Stimulated activated CD4-positive, alpha-beta T cell treated with anti-CD3 and anti-CD28 coated beads, Interleukin-1b, Interleukin-23, amount 100 ng/mL, for 48 hours (primary cell): ENCODE measurements at places on chromosomes 11 and 22.
A peak's percentile ranks its signal among the peaks of the same experiment; 100 is the strongest.

- DNase-seq: no peak
Observed at GRCh38 chr11:103714246-103714645, 322.2 kb upstream of the DDI1 start.

DNA sequence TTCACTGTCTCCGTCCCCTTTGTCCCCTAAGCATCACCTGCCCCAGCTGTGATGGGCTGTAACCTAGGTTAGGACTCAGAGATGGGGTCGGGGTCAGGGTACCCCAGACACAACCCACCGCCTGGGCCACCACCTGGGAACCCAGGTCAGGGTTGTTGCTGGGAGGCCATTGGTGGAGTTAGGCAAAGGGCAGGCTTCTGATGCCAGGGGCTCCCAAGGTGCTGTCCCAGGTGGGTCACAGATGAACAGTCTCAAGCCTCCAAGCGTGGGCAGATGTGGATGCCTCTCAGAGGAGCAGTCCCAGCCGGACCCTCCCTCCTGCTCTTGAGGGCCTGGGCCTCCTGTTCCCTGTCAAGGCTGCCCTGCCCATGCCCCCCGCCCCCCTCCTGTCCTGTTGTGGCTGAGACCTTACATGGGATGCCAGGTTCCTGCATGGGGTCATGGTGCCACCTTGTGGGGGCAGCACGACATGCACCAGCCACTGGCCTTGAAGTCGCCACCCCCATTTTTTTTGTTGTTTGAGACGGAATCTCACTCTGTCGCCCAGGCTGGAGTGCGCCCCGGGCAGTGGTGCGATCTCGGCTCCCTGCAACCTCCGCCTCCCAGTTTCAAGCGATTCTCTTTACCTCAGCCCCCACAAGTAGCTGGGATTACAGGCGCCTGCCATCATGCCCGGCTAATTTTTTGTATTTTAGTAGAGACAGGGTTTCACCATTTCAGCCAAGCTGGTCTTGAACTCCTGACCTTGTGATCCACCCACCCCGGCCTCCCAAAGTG is 12.1 kb downstream of the GATD1 start:
- peak; percentile 59 for DNase-seq

DNA sequence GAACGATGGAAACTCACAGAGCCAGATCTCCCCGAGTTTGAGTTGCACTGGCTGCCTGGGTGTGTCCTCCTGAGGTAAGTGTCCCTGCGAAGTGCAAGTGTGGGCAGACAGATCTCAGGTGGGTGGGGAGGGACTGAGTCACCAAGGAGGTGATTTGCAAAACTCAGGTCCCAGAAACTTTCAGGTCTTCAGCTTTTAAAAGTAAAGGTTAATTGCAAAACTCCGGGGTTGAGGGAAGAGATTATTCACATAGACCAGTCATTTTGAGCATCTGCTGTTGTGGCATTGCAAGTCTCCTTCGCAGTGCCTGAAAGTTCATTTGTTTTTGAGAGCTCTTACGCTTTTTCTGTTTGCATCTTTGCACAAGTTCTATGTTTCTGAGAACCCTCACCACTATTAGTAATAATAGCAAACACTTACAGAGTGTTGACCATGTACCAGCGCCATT is 7.1 kb downstream of the CD44 start:
- peak; percentile 89 for DNase-seq

GRCh38 chr11:59953463-59954218 is 10.2 kb upstream of the OOSP4A start:
- DNase-seq: no peak

GRCh38 chr22:39244496-39245129 is at the start of gene PDGFB:
PDGFB (minus strand) TSS chr22:39244982; CDS start chr22:39243963, 1,019 bp downstream.
- no peak for DNase-seq

DNA sequence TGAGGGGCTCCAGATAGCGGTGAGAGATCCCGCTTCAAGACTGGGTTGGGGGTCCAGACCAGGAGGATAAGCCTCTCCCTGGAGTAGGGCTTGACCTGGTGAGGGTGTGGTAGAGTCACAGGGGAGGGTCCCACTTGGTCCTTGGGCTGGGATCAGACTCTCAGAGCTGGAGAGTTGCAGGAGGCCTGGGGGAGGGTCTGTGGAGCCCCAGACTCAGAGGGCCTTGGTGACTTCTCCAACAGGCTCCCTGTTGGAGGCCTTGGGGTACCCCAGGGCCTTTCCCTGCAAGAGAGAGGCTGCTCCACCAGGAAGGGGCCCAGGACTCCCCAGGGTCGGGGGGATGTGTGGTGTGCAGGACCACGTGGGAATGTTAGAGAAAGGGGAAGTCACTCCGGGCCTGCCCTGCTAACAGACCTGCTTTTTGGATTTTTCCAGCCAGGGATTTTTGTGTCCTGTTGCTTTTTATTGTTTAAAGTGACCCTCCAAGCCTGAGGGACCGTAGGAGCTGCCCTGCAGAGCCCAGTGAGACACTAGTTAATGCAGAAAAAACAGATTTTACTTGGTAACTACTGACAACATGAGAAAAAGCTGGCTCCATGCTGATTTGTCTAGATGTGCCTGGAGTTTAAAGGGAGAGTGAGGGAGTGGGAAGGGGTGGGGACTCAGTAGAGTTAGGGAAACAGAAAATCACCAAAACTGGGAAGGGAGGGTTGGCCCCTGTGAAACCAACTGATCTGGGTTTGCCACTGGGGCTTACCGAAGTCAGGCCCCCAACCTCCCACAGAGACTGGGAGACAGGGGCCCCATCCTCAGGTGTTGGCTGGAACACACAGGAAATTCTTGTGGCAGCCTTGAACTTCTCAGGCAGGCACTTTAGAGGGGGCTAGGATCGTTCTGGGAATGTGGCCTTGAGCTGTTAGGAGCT is 801 bp upstream of the TXNRD2 start:
- peak; percentile 12 for DNase-seq

DNA sequence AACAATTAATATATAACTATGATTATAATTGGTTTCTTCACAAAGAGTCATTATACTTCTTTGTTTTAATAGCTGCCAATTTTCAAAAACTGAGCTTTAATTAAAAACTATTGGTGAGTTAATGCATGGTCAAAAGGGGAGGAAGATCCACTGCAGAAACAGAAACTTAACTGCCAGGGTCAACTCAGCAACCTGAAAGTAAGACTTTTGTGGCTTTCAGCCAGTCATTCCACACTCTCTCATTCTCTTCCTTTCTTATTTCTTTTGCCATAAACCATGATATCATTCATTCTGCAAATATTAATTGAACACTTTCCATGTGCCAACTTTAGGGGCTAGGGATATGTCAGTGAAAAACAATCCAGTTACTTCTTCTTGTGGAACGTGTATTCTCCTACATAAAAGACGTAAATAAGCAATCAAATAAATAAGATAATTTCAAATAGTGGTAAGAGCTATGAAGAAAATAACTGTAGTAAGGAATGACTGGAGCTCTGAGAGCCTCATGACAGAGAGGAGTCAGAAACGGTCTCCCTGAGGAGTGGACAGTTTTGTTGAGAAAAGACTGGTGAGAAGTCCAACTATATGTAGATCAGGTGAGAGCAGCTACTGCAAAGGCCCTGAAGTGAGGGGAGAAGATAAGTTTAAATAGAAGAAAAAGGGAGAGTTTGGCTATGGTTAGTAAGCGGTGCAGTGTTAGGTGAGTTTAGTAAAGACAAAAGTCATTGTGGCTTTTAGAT is 130.5 kb downstream of the GRIA4 start:
- DNase-seq: no peak

DNA sequence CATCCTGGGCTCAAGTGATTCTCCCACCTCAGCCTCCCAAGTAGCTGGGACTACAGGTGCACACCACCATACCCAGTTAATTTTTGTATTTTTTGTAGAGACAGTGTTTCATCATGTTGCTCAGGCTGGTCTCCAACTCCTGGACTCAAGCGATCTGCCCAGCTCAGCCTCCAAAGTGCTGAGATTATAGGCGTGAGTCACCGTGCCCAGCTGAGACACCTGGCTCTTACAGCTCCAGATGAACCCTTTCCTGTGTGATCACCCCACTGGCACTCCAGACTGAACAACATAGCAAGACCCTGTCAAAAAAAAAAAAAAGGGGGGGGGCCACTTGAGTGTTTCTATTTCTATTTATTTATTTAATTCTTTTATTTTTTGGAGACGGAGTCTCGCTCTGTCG is 1.0 kb upstream of the ADSL start:
- peak; percentile 41 for DNase-seq

GRCh38 chr11:130218501-130219070 is 59.0 kb downstream of the ST14 start:
- DNase-seq: no peak

- no peak for DNase-seq
Observed at GRCh38 chr11:119339589-119340334, 921 bp downstream of the C1QTNF5 start.

- no peak for DNase-seq
Observed at GRCh38 chr11:66494458-66494857, 14.2 kb downstream of the DPP3 start.

GRCh38 chr11:86589856-86590589 is 82.4 kb downstream of the ME3 start:
- DNase-seq: peak; percentile 19

DNA sequence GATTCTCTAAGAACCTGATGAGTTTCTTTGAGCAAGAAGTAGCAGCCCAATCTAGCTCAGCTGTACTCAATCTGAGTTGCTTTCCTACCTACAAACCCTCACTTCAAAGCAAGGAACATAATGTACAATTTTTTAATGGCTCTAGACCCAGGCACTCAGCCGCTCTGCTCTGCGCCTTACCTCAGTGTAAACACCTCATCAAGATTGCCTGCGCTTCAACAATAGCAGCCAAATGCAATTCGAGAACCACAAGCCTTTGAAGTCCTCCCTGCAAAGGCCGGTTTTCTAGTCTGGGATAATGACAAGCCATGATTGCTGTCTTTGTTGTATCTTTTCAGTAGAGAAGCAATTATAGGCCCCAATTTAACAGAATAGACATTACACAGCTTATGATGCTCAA is 38.0 kb downstream of the JHY start:
- DNase-seq: no peak

DNA sequence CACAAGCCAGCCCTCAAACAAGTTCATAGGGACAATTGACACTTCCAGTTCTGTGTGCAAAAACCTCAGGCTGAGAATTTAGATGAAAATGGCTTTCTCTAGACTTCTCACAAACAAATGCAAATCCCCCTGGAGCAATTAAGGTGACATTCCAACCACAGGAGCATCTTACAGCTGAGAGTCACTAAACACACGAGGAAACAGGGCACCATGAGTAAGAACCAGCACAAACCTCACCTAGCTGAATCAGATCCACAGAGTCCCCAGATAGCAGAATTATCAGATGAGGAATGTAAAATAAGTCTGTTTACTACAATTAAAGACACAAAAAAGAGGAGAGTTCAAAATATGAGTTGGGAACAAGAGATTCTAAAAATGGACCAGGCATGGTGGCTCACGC is 51.5 kb downstream of the RTL6 start:
- DNase-seq: no peak

- no peak for DNase-seq
Observed at GRCh38 chr11:15562230-15562629, 447.5 kb downstream of the INSC start.

GRCh38 chr11:4704054-4704789 is at the start of gene MMP26:
MMP26 (plus strand) TSS chr11:4704784.
- DNase-seq: no peak

- no peak for DNase-seq
Observed at GRCh38 chr11:98600786-98601773, 419.7 kb upstream of the CNTN5 start.

- DNase-seq: no peak
Observed at GRCh38 chr22:17896586-17896985, 122.3 kb upstream of the BID start.

DNA sequence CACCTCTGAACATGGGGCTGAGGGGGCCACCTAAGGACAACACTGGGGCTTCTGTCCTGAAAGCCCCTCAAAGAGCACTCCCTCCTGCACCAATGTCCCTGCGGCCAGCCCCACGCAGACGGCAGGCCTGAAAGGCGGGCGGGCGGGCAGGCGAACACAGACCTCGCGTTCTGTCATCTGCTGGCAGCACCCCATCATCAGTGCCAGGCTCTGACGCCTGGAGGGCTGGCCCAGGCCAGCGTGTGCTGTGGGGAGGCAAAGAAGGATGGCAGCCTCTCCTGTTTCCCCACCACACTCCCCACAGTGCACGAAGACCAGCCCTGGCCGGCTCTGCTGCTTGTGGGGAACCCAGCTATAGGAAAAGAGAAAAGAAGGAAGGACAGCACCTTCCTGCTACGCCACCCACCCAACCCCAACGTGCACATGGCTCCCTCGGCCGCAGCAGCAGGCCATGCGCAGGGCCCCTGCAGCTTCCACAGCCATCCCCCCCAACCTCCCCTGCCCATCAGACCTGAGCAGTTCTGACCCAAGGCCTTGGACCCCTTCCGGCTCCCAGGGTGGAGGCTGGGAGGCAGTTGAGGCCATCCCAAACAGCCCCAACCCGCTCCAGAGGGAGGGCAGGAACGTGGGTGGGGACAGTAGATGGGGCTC is 3.5 kb downstream of the SBF1 start:
- no peak for DNase-seq

GRCh38 chr11:45698777-45699497 is 33.5 kb upstream of the CHST1 start:
- no peak for DNase-seq

GRCh38 chr22:29798318-29798717 is 31.1 kb downstream of the UQCR10 start:
- DNase-seq: no peak

DNA sequence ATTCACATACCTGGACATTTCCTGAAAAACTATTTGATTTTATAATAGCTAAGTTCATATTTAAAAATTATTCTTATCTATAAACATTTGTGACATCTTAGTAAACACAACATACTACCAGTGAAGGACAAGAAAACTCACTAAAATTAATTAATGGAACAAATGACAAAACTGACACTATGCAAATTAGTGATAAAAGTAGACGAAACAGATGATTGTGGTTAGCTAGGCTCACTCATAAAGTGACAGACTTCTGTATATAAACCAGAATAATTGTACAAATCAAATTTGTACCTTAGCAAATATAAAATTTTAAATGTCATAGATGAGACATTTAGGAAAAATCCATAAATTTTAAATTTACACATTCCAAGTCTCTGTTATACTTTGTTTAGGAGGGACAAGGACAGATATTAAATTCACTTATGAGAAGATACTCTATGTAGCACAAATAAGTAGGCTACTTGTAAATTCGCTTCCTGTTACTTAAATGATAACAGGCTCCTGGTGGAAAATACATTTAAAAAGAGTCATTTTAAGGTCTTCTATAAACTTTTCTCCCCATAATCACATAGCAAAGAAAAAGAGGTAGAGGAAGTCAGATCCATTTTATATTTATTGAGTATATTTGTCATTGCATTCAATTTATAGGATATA is 81.2 kb downstream of the KIF18A start:
- no peak for DNase-seq

DNA sequence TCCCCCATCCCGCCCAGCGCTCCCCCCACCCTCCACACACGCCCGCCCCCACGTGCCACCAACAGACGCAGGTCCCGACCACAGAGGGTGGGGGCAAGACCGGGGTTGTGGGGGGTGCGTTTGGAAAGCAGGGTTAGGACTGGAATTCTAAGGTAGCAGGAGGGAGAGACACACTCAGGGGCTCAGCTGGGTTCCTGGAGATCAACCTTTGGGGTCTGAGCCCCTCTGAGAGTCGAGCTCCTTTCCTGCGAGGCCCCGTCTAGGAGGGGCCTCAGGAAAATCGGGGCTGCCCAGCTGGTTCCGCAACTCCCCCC is 429 bp downstream of the PGGHG start:
- peak; percentile 5 for DNase-seq
